ENCODE measurements at places on chromosomes 3 and 15. TPM values are rescaled to one million over a fixed set of nuclear protein-coding genes. Genes with fewer than 3 reads are reported as not detected.

GRCh38 chr3:58082047-58082446 is 73.8 kb downstream of the FLNB start:
- no peak for DNase-seq

DNA sequence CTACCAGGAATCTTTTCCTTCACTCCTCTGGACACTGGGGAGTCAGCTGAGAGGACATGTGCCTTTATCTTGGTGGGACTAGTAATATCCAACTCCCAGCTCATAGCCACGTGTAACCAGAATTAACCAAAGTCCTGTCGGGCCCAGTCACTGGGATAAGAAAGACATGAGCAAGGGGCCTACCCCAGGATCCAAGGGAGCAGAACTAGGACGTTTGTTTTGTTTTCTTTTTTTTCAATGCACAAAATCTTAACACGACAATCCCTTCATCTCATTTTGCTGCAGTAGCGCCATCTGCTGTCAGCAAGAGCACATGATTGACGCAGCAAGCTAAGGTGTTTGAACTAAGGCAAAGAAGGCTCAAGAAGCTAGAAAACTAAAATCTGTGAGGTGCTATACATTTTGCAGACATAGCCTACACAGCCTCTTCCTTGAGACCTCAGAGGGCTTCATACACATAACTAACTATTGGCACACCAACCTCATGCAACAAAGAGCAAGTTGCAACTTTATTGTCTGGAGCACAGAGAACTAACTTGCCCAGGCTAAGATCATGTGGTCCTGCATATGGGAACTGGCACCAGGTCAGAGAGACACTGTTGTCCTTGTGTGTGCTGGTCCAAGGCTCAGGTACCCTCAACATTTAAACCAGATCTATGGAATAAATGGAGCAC is 43.6 kb downstream of the RLBP1 start:
- peak; percentile 30 for DNase-seq

- DNase-seq: no peak
These were observed 88.8 kb downstream of the HES1 start for GRCh38 chr3:194224471-194225417.

DNA sequence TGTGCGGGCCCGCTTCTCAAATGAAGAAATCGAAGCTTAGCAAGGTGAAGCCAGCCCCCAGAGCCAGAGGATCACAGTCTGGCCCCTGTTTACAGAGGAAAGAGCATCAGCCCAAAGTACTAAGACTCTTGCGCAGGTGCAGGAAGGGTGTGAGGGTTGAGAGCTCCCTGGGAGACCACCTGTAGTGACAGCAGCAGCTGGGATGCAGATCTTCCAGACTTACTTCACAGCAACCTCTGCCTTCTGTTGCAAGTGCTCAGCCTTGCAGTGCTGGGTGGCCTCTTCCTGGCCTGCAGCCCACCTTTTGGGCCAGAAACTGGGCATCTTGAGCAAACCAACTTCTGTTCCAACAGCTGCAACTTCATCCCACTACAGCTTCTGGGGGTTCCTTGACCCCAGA is 19.7 kb downstream of the SPATA12 start:
- no peak for DNase-seq

GRCh38 chr3:72791161-72791560 is 57.1 kb downstream of the SHQ1 start:
- no peak for DNase-seq

- DNase-seq: no peak
These were observed 2.4 kb downstream of the CCNDBP1 start for GRCh38 chr15:43187544-43188155.

DNA sequence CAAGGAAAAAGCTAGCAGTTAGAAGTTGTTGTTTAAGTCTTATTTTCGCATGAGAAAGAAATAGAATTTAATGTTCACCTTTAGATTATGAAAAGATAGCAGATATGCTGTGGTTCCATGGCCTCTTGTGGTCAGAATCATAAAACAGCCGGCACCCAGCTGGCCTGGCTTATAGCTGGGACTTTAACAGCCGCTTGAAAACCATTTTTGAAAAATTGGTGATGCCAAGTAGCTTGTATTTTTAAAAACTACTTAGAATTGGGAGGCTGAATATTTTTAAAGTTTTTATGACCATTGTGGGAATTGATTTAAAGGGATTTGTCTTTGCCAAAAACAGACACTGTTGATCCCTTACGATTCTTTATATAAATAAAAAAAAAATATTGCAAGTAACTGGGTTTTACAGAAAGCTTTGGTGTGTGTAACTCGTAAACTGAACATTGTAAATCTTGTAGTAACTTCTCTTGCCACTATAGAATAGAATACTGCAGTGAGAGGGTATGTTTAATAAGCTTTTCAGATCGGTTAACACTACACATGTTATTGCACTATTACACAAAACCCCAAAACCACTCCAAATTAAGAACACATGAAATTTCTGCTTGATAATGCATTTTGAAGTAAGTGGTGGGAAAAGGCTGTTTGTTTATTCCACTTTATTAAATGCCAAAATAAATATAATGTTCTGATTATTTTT is 6.6 kb downstream of the ARRDC4 start:
- no peak for DNase-seq

DNA sequence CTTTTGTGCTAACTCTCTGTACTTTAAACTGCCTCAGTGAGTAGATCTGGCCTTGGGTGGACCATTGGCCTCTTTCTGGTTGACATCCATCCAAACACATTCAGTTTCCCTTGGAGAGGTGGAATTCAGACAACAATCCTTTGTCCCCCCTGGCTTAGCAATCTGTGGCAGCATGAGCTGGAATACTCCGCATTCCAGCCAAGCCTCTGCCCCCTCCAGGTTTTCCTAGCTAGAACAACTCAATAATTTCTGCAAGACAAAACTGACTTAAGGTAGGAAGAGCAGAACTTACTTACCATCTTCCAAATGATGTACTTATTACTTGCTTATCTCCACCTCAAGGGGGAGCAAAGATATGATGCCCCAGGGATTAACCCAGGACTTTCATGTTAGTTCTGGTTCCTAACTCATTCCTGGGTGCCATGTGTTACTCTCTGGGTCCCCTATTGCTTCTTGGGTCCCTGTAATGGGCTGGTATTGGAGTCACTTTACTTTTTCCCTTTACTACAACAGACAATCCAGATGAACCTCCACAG is 21.8 kb upstream of the IL16 start:
- no peak for DNase-seq

DNA sequence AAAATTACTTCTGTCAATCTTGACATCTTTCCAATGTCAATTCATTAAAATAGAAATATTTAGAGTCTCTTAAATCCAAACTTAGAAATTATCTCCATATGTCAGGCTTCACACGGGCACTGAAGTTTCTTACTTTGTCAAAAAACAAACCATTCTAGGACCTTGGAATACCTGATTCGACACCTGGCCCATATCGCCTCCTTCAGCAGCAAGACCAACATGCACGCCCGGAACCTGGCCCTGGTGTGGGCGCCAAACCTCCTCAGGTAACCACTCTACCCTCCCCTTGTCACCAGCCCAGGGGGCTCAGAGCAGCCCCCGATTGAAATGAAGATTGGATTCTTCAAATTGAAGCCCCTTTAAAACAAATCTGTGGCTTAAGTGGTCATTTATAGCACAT is 81.3 kb downstream of the TMEM39A start:
- no peak for DNase-seq

- DNase-seq: no peak
These were observed 36.8 kb upstream of the ATG7 start for GRCh38 chr3:11235385-11235784.

- no peak for DNase-seq
These were observed 4.2 kb upstream of the CHRM5 start for GRCh38 chr15:33963831-33964664.

UBA7 gene
- 3.4 TPM for total RNA-seq

KIF15 gene
- 6.4 TPM for total RNA-seq

PLS1 gene
- 3.1 TPM for total RNA-seq

SLC28A2 gene
- total RNA-seq: not detected
